Adrenal gland (tissue), 19 donors: ENCODE measurements at places on chromosomes 6 and 20.

DNA sequence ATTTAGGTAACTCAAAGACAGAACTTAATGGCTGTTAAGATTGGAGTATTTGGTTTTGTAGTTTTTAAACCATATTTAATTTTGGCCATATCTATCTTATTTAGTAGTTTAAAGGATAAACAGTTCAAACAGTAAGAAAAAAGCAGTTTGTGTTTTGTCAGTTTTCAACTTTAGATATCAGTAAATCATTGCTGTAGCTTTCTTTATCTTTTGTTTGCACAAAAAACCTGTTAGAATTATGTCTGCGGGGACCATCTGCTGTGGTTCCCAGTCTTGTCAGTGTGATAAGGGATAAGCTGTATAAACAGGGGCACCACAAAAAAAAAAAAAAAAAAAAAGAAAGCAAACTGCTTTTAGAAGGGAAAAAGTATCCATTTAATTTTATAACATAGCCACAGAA, 40.9 kb downstream of the CDKAL1 start:
- no peaks in the 10 kb centered on the region for H3K36me3 ChIP-seq
- no peak overlapping the region for H3K27ac ChIP-seq
- no peak for DNase-seq
- H3K4me3 ChIP-seq: no peak overlapping the region
- peaks cover 33% of the 10 kb centered on the region for H3K4me1 ChIP-seq

- DNase-seq: peak; percentile 34
- no peak overlapping the region for H3K4me3 ChIP-seq
- H3K36me3 ChIP-seq: no peaks in the 10 kb centered on the region
- H3K27me3 ChIP-seq: peaks cover 4% of the 10 kb centered on the region
Measured at GRCh38 chr20:46767127-46767761, 57.8 kb downstream of the SLC2A10 start.

DNA sequence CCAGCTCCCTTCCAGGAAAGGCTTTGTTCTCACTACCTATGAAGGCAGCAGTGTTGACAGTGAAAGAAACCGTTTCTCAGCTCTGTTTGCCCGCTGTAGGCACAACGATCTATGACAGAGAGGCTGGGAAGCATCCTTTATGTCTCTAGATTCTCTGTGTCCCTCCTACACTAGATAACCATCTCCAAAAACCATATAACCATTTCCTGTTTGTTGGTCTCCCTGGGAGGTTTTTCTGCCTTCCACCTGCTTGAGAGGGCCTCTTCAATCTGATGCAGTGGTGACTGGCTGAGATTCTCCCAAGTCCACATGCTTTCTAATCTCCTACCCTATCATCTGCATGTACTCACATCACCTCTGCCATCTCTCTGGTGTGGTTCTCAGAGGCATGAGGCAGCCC, 32.0 kb upstream of the TMEM217 start:
- H3K27ac ChIP-seq: no peak overlapping the region
- peaks cover 27% of the 10 kb centered on the region for H3K36me3 ChIP-seq
- no peaks in the 10 kb centered on the region for H3K4me1 ChIP-seq

DNA sequence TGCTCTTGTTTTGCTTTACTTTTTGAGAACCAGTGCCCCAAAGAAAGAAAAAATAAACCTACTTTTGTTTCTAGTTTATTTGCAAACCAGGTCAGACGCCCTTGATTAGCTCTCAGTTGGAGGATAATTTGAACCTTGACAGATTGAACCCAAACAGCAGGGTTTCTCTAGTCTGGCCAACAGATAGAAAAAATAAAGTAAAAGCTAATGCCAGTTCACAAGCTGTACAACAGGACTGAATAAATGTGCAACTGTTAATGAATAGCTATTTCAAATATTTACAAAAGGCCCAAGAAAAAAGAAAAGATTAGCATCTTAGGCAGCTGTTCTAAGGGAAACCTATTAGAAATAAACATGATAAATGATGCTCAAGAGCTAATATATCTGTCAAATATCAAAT, 331.8 kb downstream of the CDKAL1 start:
- DNase-seq: no peak
- H3K36me3 ChIP-seq: no peaks in the 10 kb centered on the region
- H3K4me1 ChIP-seq: no peaks in the 10 kb centered on the region
- H3K27ac ChIP-seq: no peak overlapping the region
- no peaks in the 10 kb centered on the region for H3K27me3 ChIP-seq

DNA sequence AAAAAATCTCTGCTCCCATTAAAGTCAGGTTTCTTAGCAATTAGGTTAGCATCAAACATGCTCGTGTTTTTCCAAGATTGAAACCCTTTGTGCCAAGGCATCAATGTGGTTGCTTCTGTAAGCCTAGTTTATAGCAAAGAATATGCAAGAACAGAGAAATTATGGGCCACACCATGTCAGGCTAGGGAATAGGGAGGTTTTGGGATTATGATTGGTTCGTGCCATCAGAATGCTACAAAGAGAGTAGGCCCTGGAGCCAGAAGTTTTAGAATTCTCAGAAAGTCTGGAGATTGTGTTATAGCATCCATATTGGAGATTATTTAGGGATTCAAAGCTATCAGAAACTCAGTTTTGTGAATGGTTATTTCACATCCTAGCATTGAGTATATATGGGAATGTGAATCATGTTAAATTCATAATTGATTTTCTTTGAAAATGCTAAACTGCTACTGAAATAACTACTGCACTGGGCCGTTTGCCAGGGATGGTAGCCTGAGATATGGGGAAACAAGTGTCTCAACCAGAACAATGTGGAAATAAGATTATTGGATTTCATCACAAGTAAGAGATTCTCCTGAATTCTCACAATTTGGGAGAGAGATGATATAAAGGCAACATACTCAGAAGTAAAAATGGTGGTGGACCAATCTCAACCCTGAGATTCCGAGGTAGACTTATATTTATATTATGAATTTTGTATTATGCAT, 45.3 kb downstream of the ZNF292 start:
- peaks cover 10% of the 10 kb centered on the region for H3K4me1 ChIP-seq
- no peak overlapping the region for H3K27ac ChIP-seq
- no peak for DNase-seq
- H3K27me3 ChIP-seq: no peaks in the 10 kb centered on the region

- no peaks in the 10 kb centered on the region for H3K4me1 ChIP-seq
- DNase-seq: no peak
- no peaks in the 10 kb centered on the region for H3K36me3 ChIP-seq
Measured at GRCh38 chr6:157732007-157732406, 91.0 kb upstream of the SNX9 start.

- no peaks in the 10 kb centered on the region for H3K36me3 ChIP-seq
- H3K27ac ChIP-seq: no peak overlapping the region
- no peak for DNase-seq
Measured at GRCh38 chr6:121771937-121772720, 336.7 kb downstream of the GJA1 start.

DNA sequence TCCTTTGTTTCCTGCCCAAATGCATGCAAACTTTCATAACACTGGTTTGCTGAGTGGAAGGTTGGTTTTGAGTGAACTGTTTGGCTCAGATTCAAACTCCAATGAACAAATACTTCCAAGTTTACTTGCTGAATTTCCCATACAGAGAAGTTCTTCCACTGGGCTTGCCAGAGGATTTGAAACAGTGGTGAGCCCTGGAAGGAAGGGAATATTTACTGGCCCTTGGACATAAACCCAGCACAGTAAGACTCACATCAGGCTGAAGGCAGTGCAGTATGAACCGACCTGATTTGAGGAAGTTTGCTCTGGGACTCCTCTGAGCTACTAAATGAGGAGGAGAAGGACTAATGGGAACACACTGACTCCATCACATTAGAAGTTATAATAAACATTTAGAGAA, 3.8 kb downstream of the TRAF3IP2 start:
- no peaks in the 10 kb centered on the region for H3K27me3 ChIP-seq
- peak overlapping the region; percentile 3 for H3K4me3 ChIP-seq
- peak overlapping the region; percentile 96 for H3K27ac ChIP-seq
- H3K36me3 ChIP-seq: no peaks in the 10 kb centered on the region
- peak; percentile 56 for DNase-seq

GRCh38 chr6:119313937-119314884, 35.4 kb downstream of the MAN1A1 start:
- no peak overlapping the region for H3K27ac ChIP-seq
- H3K27me3 ChIP-seq: no peaks in the 10 kb centered on the region
- DNase-seq: no peak
- no peak overlapping the region for H3K4me3 ChIP-seq

GRCh38 chr6:17817763-17818162, 111.0 kb upstream of the NUP153 start:
- H3K4me1 ChIP-seq: no peaks in the 10 kb centered on the region
- H3K27ac ChIP-seq: no peak overlapping the region
- no peaks in the 10 kb centered on the region for H3K36me3 ChIP-seq
- DNase-seq: no peak

DNA sequence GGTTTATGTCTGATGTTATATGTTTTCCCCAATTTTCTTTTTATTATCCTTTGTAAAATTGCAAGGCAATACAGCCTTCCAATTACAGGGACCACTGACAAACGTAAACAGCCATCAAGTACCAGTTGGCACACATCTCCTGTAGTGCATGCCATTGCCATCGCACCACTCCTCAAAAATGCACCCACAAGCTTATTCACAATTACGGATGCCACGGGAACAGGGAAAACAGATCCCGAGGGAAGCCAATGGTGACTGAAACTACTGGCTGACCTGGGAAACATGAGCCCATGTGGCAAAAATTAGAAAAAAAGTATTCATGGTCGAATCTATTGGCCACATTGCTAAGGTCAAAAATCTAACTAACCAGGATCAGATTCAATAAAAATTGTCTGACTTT, 395.2 kb downstream of the PAX1 start:
- DNase-seq: no peak
- no peaks in the 10 kb centered on the region for H3K36me3 ChIP-seq
- no peaks in the 10 kb centered on the region for H3K4me1 ChIP-seq
- H3K27ac ChIP-seq: no peak overlapping the region
- no peaks in the 10 kb centered on the region for H3K27me3 ChIP-seq

DNA sequence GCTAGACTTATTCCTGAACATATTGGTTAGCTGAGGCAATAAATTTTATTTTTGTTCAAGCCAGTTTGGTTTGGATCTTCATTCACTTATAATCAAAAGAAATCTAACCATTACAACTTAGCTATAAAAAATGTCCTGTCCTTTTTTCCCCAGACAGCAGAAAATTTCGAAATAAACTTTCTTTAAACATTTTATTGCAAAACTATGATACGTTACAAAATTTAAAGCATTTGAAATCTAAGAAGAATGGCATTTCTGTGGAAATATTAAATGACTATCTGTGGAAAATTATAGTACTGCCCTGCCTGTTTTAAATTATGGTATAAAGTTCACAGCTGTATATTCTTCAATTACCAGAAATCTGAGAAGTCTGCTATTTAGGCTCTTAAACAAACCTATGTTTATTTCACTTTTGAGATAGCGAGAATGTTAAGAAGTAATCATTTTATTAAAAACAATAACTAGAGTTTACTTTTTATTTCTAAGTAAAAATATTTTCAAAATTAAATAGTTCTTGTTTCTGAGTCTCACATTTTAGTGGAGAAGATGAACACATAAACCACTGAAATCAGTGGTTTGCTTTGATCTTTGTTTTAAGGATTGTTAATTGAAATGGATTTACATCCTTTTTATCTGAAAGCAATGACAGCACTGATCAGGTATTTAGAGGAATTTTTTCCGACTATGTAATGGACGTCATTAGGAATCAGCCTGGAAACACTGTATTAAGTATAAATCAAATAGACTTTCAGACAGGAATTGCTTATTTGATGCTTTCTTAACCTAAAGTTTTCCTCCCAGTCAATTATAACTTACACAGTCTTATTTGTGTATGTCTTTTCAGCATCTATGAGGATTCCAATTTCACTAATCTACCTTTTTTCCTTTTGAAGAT, 553.7 kb downstream of the COL12A1 start:
- DNase-seq: no peak
- H3K4me1 ChIP-seq: no peaks in the 10 kb centered on the region
- H3K4me3 ChIP-seq: no peak overlapping the region
- H3K27me3 ChIP-seq: no peaks in the 10 kb centered on the region
- no peaks in the 10 kb centered on the region for H3K36me3 ChIP-seq

DNA sequence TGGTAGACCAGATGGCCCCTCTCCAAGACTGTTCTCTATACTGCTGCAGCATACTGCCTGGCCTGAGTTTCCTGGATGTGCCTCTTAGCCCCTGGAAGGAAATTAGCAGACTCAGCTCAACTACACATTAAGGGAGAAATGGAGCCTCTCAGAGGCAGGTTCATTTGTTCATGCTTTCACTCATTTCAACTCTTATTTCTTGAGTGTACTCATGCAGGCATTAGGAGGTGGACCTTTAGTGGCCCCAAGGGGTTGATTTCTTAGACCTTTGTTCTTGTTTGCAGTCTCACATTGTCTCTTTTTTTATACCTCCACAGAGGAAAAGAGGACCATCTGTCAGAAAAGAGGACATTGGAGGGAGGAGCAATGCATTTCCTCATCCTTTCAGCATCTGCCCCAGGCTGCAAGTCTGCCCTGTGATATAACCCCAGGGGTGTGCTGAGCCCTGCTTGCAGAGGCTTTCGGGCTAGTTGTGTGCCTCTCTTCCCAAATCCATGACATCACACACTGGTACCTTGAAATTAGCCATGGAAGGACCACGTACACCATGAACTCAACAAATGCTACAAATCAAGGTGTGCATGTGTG, 456.2 kb downstream of the CD83 start:
- no peaks in the 10 kb centered on the region for H3K4me1 ChIP-seq
- H3K4me3 ChIP-seq: no peak overlapping the region
- H3K27me3 ChIP-seq: no peaks in the 10 kb centered on the region
- no peak overlapping the region for H3K27ac ChIP-seq
- no peak for DNase-seq
- no peaks in the 10 kb centered on the region for H3K36me3 ChIP-seq

- H3K27ac ChIP-seq: no peak overlapping the region
- H3K27me3 ChIP-seq: no peaks in the 10 kb centered on the region
- no peak overlapping the region for H3K4me3 ChIP-seq
- peaks cover 13% of the 10 kb centered on the region for H3K4me1 ChIP-seq
- H3K36me3 ChIP-seq: no peaks in the 10 kb centered on the region
Measured at GRCh38 chr6:26555505-26556262, 17.5 kb downstream of the HMGN4 start.

GRCh38 chr20:56582542-56582941, 46.6 kb upstream of the TFAP2C start:
- H3K4me3 ChIP-seq: no peak overlapping the region
- H3K27me3 ChIP-seq: peaks cover 4% of the 10 kb centered on the region
- H3K27ac ChIP-seq: no peak overlapping the region
- H3K4me1 ChIP-seq: no peaks in the 10 kb centered on the region

DNA sequence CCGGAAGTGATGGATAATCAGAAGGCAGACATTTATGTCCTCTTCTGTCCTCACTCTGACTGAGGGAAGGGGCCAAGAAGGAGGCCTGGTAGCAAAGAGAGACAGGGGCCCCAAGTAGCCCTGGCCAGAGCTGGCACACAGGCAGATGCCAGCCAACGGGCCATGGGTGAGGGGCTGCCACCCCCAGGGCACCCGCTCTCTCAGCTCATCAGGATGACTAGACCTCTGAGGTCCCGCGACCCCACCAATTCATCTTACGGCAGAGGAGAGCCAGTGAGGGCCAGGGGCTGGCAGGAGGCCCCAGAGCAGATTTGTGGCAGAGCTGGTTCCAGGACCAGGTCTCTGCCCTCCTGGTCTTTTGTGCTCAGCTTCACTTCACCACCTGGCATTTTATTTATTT, 43.1 kb upstream of the MDFI start:
- no peaks in the 10 kb centered on the region for H3K36me3 ChIP-seq
- H3K4me1 ChIP-seq: no peaks in the 10 kb centered on the region
- H3K27me3 ChIP-seq: no peaks in the 10 kb centered on the region
- H3K4me3 ChIP-seq: no peak overlapping the region
- H3K27ac ChIP-seq: no peak overlapping the region

GRCh38 chr6:158284007-158284875, 28.0 kb upstream of the TULP4 start:
- H3K27ac ChIP-seq: no peak overlapping the region
- DNase-seq: no peak
- no peaks in the 10 kb centered on the region for H3K4me1 ChIP-seq
- no peaks in the 10 kb centered on the region for H3K27me3 ChIP-seq
- H3K36me3 ChIP-seq: no peaks in the 10 kb centered on the region
